ENCODE measurements at places on chromosomes 6 and 20.
A peak's percentile ranks its signal among the peaks of the same experiment; 100 is the strongest.

DNA sequence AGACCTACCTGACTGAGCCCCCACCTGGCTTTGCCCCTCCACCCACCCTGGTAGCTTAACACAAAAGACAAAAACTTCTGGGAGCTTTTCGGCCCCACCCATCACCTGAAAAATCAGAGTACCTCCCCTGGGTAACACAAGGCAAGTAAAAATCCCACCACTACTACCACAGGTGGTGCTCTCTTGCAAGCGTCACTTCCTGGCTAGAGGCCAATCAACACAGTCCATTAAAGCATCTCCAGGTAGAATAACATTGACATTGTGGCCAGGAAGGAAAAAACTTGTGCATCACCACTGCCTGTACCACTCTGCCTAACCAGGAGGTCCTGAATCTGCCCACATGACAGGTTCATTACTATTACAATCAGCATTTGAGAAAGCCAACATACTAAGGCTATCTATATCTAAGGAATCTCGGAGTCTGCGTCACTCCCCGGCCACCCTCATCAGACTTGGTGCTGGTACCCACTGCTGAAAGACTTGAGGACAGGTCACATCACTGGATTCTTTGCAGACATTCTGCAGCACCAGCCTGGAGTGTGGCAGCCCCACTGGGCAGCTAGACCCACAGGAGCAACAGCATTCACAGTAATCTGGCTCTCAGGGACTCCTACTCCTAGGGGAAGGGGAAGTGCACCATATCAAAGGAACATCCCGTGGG lies 125.9 kb downstream of the CDK19 start:
- no peak for DNase-seq

DNA sequence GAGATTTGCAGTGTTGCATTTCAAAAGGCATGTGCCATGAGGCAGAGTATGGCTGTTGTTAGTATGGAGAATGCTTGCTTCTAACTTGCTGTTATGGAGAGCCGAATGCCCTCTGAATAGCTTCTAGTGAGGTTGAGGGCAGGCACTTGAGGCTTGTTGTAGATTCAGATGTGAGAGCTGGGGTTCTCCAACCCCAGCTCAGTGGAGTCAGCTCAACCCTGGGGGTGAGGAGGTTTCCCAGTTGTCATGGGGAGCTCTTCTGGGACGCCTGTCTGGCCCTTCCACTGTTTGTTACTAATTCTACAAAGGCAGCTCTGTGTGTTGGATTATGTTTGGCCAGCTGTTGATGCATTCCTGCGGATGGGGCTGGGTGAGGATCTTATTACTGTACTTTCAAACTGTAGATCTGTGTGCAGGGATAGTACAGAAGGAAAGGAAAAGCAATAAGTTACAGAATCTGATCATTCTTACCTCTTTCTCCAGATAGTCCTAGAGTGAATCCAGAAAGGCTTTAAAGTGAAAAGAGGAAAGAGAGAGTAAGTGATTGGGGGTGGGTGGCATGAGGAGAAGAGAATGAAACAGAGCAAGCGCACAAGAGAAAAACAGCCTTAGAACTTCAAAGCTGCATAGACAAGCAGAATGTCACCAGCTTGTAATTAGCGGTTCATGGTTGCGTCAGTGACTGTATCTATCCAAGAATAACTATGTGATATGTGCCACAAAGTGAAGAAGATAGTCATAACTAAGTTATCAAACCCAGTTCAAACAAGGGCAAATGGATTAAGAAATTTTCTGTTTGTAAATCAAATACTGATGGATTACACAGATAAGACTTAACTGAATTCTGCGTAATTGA lies 148.7 kb downstream of the PRL start:
- DNase-seq, result peak; percentile 79

DNA sequence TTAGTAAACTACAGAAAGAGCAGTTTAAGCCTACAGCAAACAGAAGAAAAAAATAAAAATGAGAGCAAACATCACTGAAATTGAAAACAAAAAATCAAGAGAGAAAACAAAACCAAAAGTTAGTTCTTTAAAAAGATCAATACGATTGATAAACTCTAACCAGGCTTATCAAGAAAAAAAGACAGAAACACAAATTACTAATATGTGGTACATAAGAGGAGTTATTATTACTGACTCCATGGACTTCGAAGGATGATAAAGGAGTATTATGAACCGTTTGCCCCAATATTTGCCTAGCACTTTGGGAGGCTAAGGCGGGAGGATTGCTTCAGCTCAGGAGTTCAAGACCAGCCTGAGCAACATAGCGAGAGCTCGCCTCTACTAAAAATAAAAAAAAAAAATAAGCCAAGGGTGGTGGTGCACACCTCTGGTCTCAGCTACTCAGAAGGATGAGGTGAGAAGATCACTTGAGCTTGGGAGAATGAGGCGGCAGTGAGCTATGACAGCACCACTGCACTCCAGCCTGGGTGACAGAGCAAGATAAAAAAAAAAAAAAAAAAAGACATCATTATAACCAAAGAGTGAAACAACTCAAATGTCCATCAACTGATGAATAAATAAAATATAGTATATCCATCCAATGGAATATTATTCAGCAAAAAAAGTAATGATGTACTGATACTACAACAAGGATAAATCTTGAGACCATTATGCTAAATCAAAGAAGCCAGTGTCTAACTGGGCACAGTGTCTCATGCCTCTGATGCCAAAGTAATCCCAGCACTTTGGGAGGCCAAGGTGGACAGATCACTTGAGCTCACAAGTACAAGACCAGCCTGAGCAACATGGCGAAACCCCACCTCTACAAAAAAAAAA lies 12.9 kb downstream of the TRPC4AP start:
- no peak for DNase-seq

- DNase-seq, result no peak
Observed at GRCh38 chr6:144190080-144190479, 39.8 kb downstream of the STX11 start.

Data from brain pericyte (primary cell).